ENCODE measurements at places on chromosomes 12 and 14.

DNA sequence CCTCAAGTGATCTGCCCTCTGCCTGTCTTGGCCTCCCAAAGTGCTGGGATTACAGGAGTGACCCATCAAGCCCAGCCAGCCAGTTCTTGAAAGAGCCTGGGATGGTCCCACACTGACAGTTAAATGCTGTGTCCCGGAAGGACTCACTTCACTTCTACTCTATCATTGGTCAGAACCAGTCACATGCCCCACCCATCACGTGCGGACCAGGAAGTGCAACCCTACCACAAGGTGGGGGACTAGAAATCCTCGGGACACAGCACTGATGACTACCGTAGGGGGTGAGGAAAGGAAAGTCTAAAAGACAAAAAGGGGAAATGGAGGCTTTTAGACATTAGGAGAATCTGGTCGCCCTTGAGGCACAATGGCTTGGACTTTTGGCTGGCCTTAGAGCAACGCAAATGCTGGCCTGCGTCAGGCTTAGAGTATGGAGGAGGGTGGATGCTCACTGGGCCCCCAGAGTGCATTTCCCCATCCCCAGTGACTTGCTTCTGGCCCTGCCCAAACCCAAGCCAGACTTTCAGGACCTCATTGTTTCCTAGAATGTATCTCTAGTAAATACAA, 207.7 kb downstream of the TTC8 start:
- H3K27me3 ChIP-seq = peaks cover 39% of the 10 kb centered on the region
- H3K27ac ChIP-seq = no peak overlapping the region
- H3K4me1 ChIP-seq = peaks cover 5% of the 10 kb centered on the region
- no peak for DNase-seq
- no peaks in the 10 kb centered on the region for H3K36me3 ChIP-seq

DNA sequence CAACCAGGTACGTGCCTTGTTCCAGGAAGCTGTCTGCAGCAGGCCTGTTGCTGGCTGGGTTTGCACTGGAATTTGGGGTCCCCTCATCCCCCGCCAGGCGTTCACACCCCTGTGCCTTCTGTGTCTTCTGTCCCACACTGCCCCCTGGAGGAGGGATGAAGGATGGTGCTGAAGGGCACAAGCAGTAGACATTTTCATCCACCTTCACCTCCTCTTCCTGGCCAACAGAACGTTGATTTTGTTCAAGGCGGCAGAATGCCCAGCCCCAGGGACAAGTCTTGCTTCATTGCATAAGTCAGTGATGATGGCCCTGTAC, 122.1 kb downstream of the CALM1 start:
- H3K27ac ChIP-seq = no peak overlapping the region
- H3K4me3 ChIP-seq = no peak overlapping the region
- no peaks in the 10 kb centered on the region for H3K4me1 ChIP-seq
- H3K27me3 ChIP-seq = no peaks in the 10 kb centered on the region
- DNase-seq = peak; percentile 45
- H3K36me3 ChIP-seq = no peaks in the 10 kb centered on the region

GRCh38 chr14:34237677-34238076, 224.4 kb downstream of the SPTSSA start:
- DNase-seq = no peak
- no peaks in the 10 kb centered on the region for H3K4me1 ChIP-seq
- H3K36me3 ChIP-seq = no peaks in the 10 kb centered on the region
- H3K4me3 ChIP-seq = no peak overlapping the region

GRCh38 chr14:99221445-99221844, 50.6 kb downstream of the BCL11B start:
- peaks cover 80% of the 10 kb centered on the region for H3K4me1 ChIP-seq
- no peak overlapping the region for H3K27ac ChIP-seq
- H3K27me3 ChIP-seq = no peaks in the 10 kb centered on the region

DNA sequence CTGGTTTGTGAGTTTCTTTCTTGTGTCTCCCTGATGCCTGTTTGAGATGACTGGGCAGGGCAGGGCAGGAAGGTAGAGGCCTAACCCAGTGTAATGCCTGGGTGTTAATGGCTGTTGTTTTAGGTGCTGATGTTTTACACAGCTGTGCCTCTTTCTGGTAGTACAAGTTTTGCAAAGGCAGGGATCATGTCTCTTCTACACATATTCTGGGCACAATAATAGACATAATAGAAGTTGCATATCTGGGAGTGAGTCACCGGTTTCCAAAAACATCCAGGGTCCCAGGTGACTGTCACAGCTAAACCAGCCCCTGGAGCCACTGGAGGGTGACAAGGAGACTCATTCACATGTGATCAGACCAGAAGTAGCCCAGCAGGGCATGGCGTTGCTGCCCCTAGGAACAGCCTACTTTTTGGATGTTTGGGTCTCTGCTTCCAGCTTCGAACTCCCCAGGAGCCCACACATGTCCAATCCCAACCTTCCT, 18.1 kb downstream of the TPCN1 start:
- no peak overlapping the region for H3K27ac ChIP-seq
- H3K27me3 ChIP-seq = no peaks in the 10 kb centered on the region
- no peak for DNase-seq
- no peak overlapping the region for H3K4me3 ChIP-seq
- H3K36me3 ChIP-seq = peaks cover 10% of the 10 kb centered on the region
- peaks cover 7% of the 10 kb centered on the region for H3K4me1 ChIP-seq

- peak overlapping the region; percentile 86 for H3K4me3 ChIP-seq
- peaks cover 24% of the 10 kb centered on the region for H3K27me3 ChIP-seq
- H3K27ac ChIP-seq = peak overlapping the region; percentile 63
- peaks cover 3% of the 10 kb centered on the region for H3K4me1 ChIP-seq
Observed at GRCh38 chr14:74257941-74258763, 18.9 kb downstream of the VSX2 start.

- no peak overlapping the region for H3K27ac ChIP-seq
- peaks cover 3% of the 10 kb centered on the region for H3K27me3 ChIP-seq
- DNase-seq = no peak
- H3K36me3 ChIP-seq = peaks cover 22% of the 10 kb centered on the region
- peaks cover 22% of the 10 kb centered on the region for H3K4me1 ChIP-seq
Observed at GRCh38 chr12:7915661-7916403, 20.2 kb downstream of the SLC2A3 start.

DNA sequence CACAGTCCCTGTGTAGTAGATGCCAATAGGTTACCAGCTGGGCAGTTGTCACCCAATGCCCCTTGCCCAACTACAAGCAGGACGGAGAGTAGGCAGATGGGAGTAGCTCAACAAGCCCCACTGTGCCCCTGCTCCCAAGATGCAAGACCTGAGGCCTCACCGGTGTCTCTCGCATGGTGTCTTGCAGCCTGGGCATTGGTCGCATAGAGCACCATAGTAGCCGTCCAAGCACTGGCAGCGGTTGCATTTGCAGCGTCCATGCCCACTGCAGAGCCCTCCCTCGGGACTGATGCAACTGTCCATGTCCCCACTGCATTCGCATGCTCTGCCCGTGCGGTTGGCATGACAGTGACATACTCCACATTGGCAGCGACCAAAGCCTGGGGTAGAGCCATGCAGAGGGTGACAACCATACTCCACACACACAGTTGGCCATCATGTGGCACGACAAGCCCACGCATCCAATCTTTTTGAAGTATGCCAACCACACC, 11.9 kb upstream of the CSAD start:
- H3K36me3 ChIP-seq = peaks cover 34% of the 10 kb centered on the region
- no peak overlapping the region for H3K27ac ChIP-seq
- no peaks in the 10 kb centered on the region for H3K27me3 ChIP-seq

DNA sequence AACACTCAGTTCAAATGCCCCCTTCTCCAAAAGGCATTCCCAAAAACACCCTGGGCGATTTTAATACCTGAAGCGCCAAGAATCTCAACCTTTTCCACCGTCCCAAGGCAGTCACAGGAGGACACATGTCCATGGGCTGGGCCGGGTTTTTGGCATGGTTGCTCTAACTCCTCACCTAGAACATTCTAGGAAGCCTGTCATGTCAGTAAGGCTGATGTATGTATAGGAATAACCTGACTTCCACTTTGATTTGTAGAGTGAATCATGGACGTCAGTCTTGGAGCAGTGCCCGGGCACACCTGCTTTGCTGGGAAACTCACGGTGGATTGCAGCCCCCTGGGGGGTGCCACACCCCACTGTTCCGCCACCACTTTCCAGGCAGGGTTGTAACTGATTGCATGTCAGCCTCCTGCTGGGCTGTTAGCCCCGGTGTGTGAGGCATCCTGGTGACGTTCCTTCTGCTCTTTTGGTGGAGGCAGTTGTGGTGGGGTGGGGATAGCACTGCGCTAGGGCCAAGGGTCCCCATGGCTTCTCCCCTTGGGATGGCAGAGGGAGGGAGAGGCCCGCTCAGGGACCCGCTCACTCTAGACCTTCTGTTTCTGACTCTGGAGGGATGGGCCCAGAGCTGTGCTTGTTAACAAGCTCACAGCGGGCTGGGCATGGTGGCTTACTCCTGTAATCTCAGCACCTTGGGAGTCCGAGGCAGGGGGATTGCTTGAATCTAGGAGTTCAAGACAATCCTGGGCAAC, 35.2 kb upstream of the FAM181A start:
- no peak overlapping the region for H3K4me3 ChIP-seq
- H3K27ac ChIP-seq = no peak overlapping the region
- H3K36me3 ChIP-seq = no peaks in the 10 kb centered on the region
- H3K27me3 ChIP-seq = peaks cover 16% of the 10 kb centered on the region

GRCh38 chr14:98847521-98848468, 424.2 kb downstream of the BCL11B start:
- H3K27ac ChIP-seq = no peak overlapping the region
- peaks cover 9% of the 10 kb centered on the region for H3K4me1 ChIP-seq
- H3K36me3 ChIP-seq = no peaks in the 10 kb centered on the region
- no peak for DNase-seq

- no peaks in the 10 kb centered on the region for H3K27me3 ChIP-seq
- peaks cover under 1% of the 10 kb centered on the region for H3K4me1 ChIP-seq
- no peak for DNase-seq
Observed at GRCh38 chr12:10936506-10936905, 2.6 kb downstream of the TAS2R14 start.

GRCh38 chr14:52299692-52300278, 14.3 kb upstream of the PTGER2 start:
- no peak overlapping the region for H3K27ac ChIP-seq
- H3K4me3 ChIP-seq = no peak overlapping the region
- no peak for DNase-seq
- peaks cover 35% of the 10 kb centered on the region for H3K36me3 ChIP-seq

GRCh38 chr12:55862286-55862685, 19.6 kb upstream of the MMP19 start:
- no peaks in the 10 kb centered on the region for H3K4me1 ChIP-seq
- H3K27ac ChIP-seq = no peak overlapping the region
- H3K36me3 ChIP-seq = no peaks in the 10 kb centered on the region
- no peak overlapping the region for H3K4me3 ChIP-seq
- peaks cover 6% of the 10 kb centered on the region for H3K27me3 ChIP-seq

DNA sequence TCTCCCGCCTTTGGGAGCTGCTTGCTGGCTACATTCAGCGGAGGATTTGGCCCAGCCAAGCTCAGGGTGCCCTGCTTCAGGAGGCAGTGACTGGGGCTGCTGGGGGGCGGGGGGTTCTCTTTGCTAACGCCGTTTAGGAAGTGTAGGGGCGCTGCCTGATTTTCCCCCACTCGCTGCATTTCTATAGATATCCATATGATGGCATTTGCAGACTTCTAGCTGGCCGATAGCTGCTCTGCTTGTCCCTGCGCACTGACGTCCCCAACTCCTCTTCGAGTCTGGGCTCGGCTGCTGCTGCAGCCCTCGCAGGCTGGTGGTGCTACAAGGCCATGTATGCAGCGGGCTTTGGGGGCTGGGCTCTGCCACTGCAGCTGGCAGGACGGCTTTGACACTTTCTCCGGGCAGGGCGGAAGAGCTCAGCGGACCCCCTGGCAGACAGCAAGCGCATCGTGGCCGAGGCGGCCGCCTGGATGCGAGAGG, 3.1 kb downstream of the LRFN5 start:
- H3K27ac ChIP-seq = no peak overlapping the region
- H3K4me1 ChIP-seq = peaks cover 24% of the 10 kb centered on the region
- H3K27me3 ChIP-seq = peaks cover 68% of the 10 kb centered on the region
- DNase-seq = peak; percentile 28
- no peak overlapping the region for H3K4me3 ChIP-seq

DNA sequence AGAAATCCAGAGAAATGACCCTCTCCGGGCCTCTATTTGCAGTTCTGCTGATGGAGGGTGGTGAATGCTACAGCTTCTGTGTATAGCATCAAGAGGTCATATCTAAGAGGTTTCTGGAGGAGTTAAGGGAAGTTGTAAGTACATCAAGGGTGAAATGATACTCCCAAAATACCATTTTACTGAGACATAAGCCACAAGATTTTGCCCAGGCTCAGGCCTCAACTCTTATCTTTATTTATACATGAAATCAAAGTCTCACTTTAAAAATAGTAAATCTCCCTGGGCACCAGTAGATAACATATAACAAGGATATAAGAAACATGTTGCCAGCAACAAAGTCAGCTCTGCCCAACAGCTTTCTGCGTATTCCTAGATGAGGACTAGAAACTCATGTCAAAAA, 40.4 kb downstream of the NIN start:
- DNase-seq = no peak
- H3K27me3 ChIP-seq = no peaks in the 10 kb centered on the region
- no peak overlapping the region for H3K4me3 ChIP-seq

DNA sequence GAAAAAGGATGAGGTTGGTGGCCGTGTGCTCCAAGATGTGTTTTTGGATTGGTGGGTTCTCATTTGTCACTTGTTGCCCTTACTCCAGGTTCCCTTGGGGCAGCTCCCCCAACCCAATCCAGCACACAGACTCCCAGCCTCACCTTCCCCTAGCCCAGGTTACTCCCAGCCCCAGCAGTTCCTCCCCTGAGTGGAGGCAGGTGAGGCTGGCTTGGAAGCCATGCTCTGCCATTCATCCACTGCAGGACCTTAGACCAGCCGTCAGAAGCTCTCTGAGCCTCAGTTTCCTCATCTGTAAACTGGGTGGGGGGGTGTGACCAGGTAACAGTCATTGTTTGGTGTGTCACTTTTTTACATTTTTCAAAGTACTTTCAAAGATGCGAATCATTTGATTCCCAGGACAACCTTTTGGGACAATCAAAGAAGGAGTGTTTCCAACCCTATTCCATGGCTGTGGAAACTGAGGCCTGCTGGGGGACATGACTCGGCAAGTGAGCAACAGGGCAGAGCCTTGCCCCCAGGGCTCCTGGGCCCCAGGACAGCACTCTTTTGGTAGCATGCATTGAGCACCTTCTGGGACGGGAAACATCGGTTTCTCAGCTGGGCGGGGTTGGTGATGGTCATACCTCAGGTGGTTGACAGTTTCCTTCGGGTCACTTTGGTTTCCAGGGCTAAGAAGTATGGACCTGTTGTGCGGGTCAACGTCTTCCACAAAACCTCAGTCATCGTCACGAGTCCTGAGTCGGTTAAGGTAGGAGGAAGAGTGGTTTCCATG, 7.2 kb downstream of the CYP46A1 start:
- H3K4me3 ChIP-seq = no peak overlapping the region
- H3K27me3 ChIP-seq = peaks cover 32% of the 10 kb centered on the region
- no peaks in the 10 kb centered on the region for H3K36me3 ChIP-seq
- H3K27ac ChIP-seq = no peak overlapping the region
- DNase-seq = no peak

GRCh38 chr14:75609606-75610475, 31.4 kb downstream of the FLVCR2 start:
- no peak overlapping the region for H3K4me3 ChIP-seq
- H3K27me3 ChIP-seq = peaks cover 2% of the 10 kb centered on the region
- DNase-seq = no peak
- H3K4me1 ChIP-seq = no peaks in the 10 kb centered on the region
- H3K36me3 ChIP-seq = no peaks in the 10 kb centered on the region

All from activated naive CD8-positive, alpha-beta T cell treated with anti-CD3 and anti-CD28 coated beads, Interleukin-2, amount 10 ng/mL, durations not matched to agents 7 days and 5 days (primary cell).